ENCODE measurements at places on chromosomes 6 and 20. TPM values are rescaled to one million over a fixed set of nuclear protein-coding genes. Genes with fewer than 3 reads are reported as not detected.

FOXF2 gene
- total RNA-seq, result 55.7 TPM

SMIM13 gene
- total RNA-seq, result 3.8 TPM

SNPH gene
- total RNA-seq, result 12.8 TPM

TFAP2C gene
- total RNA-seq, result not detected

CABLES2 gene
- total RNA-seq, result 1.0 TPM

GNRH2 gene
- total RNA-seq, result 0.50 TPM

TNFRSF21 gene
- 10.5 TPM for total RNA-seq

MUC21 gene
- total RNA-seq, result not detected

SYNDIG1 gene
- total RNA-seq, result 0.17 TPM

PRSS16 gene
- not detected for total RNA-seq

All from smooth muscle cell of trachea (primary cell).